Omental fat pad (tissue), 4 donors: ENCODE measurements at places on chromosomes 11 and 22.

- no peak for DNase-seq
Measured at GRCh38 chr11:120281143-120281795, 41.3 kb downstream of the POU2F3 start.

- no peak for DNase-seq
Measured at GRCh38 chr11:123659311-123659710, 4.9 kb upstream of the SCN3B start.

GRCh38 chr11:10728154-10728553 is 22.9 kb upstream of the CTR9 start:
- no peak for DNase-seq

GRCh38 chr11:36412781-36413383 is 97.2 kb downstream of the TRAF6 start:
- DNase-seq = no peak

DNA sequence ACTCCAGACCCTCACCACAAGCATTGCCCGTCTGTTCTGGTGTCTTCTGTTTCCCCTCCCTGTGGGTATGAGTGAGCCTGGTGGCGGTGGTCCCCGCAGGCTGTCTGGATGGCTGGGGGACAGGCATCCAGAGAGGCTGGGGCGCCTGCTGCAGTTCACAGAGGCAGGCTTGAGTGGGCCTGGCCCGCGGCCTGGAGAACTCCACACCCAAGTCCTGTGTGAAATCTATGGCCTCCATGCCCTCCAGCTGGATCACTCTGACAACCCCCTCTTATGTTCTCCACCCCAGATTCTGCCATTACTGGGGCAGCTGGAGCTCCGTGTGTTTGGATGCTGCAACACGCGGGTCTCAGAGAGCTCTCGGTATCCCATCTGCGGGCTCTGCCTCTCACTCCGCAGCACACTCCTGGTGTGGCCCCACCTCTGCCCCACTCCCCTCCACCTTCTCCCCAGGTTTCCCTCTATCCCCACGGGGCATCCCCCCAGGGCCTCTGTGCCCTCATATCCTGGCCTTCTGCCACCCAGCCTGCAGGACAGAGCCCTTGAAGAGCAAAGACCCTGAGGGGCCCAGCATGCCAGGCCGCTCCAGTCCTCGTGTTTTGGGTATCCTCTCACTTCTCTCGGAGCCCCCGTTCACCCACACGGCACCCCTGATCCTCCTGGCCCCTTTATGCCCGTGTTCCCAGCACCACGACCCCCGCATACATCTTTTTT is 31.3 kb downstream of the LRRC74B start:
- DNase-seq = no peak

GRCh38 chr22:39439170-39439569 is 17.6 kb upstream of the MGAT3 start:
- DNase-seq = no peak

- DNase-seq = no peak
Measured at GRCh38 chr11:76777876-76778275, 5.3 kb upstream of the TSKU start.

DNA sequence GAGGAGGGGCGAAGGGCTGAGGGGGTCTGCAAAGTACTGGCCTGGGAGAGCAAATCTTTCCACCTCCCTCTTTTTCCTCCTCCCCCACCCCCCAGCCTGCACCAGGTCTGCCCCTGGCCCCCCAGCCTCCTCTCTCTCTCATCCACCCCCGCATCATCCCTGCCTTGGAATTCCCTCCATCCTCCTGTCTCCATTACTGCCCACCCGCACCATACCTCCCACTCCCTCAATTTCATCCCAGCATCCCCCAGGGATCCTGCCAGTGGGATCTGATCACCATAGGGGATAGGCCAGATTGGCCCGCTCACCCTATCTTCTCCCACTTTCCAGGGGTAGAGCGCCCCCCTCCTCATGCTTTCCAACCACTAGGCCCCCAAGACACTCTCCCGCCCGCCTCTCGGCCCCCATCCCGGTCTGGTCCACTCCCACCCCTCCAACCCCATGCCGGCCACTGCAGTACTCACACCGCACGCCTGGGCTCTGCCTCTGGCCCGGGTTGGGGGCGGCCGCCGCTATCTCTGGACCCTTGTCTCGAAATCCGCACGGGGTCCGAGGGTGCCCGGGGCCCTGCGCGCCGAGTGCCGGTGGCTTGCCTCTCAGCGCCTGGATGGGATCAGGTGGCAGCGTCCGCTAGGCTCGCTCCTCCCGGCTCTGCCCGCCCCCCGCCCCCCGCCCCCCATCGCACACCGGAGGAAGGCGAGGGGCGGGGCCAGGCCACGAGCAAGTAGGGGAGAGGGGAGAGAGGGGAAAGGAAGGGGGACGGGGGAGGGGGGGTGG is at the start of gene GAL3ST3:
GAL3ST3 (minus strand) TSS at position 615 of the 777 bp plus-strand sequence. CDS start 3,746 bp downstream, outside the sequence.
- DNase-seq = no peak
